NCI-H1436 treated with DMSO at 0.1 percent for 48 hours (cell line): ENCODE measurements at places on chromosomes 12 and 14.

DNA sequence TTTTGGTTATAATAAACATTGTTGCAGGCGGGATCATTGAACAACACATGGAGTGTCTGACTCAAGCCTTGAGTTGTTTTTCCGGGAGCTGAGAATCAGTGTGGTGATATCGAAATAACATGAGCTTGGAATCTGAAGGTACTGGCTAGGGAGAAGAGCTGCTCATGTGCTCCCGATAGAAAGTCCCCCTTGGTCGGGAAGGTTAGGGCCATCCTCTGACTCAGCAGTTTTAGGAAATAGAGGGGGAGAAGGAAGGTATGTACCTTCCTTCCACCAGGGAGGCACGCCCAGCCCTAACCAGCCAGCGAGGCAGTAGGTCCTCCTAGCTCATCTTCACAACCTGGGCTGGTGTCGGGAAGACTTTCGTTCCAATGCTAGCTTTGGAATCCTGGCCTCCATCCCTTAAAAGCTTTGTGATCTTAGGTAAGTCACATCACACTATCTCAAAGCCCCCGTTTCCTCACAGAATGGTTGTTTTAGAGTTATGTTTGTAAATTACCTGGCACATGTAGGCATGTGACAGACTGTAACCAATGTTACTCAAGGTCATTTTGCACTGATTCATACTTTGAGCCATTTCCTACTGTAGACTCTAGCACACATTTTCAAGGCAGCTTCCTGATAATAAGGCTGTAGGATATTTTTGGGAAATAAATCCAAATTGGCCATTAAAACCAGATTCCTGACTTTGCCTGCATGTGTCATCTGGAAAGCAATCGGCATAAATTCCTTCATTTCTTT, 1.9 kb upstream of the RAB35 start:
- DNase-seq, result no peak

- DNase-seq, result no peak
These were observed 116.6 kb downstream of the ETV6 start for GRCh38 chr12:11765817-11766794.

- DNase-seq, result no peak
These were observed 845 bp downstream of the TMEM132C start for GRCh38 chr12:128267651-128268378.

DNA sequence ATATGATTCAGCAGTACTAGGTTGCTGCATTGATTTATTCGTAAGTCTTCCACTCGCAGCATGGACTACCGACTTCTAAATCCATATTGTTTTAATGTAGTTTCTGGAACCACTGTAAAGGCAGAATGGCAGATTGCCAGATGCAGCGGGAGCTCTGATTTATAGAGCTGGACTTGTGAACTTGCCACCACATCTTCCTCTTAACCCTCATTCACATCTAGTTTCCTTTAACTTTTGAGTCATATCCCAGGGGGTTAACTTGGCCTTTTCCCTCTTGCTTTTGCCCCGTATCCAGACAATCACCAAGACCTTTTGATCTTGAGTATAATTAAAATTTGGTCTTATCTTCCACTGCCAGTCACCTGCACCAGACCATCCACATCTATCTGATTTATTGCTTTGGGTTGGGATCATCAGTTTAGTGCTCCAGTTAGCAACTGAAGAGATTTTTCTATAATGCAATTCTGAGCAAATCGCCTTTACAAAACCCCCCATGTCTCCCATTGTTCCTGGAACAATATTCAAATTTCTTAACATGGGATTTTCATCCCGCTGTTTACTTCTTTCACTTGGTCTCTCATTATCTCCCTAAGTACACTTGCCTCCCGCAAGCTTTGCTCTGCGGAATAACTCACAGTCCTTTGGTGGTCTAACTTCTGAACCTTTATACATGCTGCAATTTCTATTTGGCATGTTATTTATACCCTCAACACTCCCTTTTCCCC, 130.5 kb downstream of the ACSS3 start:
- DNase-seq, result no peak

DNA sequence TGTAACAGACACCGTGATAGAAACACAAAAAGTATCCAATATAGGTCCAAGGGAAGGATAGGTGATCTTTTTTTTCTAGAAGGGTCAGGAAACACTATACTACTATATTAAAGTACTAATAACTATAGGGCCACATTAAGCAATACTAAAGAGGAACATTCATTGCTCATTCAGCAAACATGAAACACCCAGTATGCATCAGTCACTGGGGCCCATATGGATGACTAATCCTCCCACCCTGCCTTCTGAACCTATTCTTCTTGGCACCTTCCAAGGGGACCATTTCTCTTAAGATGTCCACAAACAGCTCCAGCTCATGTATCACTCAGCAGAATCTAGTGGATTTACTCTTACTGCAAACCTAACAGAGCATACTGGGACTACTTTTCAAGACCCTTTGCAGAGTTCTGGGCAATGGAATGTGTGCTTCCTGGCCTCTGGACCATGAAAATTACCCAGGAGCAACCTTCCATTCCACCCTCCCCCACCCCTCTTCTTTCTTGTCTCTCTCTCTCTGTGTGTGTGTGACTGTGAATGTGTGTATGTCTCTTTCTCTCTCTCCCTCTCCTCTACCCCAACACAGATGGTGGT, 187.9 kb downstream of the EPS8 start:
- no peak for DNase-seq

DNA sequence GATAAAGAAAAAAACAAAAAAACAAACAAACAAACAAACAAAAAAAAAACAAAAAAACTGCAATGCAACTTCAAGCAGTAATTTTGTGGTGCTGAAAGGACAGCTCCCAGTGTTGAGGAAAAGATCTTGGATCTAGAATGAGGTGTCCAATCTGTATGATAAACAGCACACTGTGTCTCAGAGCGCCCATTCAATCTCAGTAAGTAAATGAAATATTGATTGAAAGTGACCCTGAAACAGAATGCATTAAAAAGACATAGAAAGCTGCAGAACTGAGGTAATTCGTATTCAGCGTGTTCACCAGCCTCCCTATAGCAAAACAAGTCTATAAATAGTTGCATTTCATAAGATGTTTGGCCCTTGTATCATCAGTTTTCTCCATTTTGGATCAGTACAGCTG, 153.0 kb downstream of the NOVA1 start:
- no peak for DNase-seq

- no peak for DNase-seq
These were observed 26.7 kb upstream of the WSCD2 start for GRCh38 chr12:108102363-108102762.

DNA sequence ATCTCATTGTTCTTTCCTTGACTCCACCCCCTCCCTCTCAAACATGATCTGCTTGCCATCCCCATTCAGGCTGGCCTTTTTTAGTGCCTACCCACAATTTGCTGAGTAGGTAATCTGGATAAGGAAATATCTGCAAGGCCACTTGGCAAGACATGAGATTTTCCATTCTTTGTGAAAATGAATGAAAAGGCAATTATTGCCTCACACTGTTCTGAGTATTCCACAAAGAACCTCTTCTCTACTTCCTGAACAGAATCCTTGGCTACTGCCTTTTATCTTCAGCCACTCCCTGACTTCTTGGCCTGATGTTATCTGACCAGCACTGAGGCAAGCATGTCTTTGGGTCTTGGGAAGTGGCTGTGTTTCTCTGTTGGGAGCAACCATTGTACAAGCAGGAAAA, 263.2 kb upstream of the ATP2B1 start:
- DNase-seq, result no peak

- DNase-seq, result no peak
These were observed 53.1 kb upstream of the STON2 start for GRCh38 chr14:81453166-81453766.

- DNase-seq, result no peak
These were observed 26.2 kb upstream of the CHPT1 start for GRCh38 chr12:101671157-101671791.

- DNase-seq, result no peak
These were observed 6.1 kb downstream of the OR6C1 start for GRCh38 chr12:55320201-55320600.

DNA sequence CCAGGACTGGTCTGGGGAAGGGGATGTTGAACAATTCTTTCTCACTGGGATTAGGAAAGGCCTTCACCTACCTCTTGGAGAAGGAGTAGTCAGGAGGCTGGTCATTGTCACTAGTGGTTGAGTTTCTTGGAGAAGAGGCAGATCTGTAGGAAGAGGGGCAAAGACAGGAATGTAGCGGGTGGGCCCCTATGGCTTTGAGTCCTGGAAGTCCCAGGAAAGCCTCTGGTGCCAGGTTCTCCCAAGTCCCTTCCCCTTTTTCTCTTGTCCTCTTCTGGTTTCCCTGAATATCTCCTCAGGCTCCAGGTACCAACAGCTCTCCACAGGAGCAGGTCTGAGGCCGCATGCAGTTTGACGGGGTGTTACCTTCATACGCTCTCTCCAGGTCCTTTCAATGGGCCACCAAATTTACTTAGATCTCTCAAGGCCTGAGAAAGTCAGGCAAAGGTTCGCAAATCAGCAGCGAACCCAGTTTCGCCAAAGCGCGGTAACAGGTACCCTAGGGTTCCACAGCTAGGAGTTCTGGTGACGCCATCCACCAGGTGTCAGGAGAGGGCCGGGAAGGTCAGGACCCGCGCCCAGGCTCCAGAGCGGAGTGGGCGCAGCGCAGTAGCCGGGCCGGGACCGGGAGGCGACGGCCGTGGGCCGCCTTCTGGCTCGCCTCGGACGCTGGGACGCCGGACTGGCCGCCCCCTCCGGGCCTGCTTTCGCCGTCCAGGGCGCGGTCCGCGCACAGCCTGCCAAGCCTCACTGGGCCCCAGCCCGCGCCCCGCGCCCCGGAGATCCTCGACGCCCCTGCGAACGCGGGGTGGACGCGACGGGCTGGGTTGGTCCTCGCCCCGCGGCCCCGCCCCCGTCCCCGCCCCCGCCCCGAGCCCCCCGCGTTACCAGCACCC, 795 bp downstream of the SMAGP start:
- DNase-seq, result no peak
